Hematopoietic multipotent progenitor cell treated with erythropoietin and hydrocortisone succinate and interleukin-3 and kit ligand, for 15 days (in vitro differentiated cells): ENCODE measurements at places on chromosomes 12 and 14.
A peak's percentile ranks its signal among the peaks of the same experiment; 100 is the strongest.

DNA sequence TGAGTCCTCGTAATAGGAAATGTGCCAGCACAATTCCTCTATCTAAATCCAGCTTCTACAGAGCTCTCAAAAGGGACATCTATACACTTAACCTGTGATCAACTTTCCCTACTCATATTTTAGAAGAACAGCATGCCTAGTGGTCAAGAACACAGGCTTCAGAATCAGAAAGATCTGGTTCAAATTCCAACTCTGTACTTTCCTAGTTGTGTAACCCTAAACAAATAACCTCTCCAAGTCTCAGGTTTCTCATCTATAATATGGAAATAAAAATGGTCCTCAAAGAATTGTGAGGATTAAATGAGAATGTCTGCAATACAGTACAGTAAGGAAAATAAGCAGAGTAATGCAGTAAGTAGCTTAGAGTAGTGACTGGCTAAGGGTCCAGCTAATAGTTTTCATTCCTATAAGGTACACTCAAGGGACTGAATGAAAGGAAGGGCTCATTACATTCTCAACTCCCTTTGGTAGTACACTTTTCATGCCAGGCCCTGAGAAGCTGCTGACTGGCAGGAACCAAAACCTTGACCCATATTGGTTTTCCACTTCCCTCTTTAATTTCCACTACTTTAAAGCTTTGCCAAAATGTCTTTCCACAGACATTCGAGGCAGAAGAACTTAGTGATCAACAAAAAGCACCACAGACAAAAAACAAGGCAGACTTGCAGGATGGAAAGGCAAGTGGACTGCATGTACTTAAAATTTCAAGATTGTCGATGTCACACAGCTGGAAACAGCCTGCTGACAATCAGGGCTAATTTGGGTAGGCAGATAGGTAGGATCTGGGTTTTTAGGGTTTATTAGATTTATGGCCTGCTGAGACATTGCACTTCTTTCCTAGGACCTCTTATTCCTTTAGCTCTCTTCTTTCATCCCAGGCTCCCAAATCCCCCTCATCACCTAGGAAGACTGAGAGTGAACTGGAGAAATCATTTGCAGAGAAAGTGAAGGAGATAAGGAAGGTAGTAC lies 4.3 kb downstream of the CCDC196 start:
- DNase-seq, result no peak

DNA sequence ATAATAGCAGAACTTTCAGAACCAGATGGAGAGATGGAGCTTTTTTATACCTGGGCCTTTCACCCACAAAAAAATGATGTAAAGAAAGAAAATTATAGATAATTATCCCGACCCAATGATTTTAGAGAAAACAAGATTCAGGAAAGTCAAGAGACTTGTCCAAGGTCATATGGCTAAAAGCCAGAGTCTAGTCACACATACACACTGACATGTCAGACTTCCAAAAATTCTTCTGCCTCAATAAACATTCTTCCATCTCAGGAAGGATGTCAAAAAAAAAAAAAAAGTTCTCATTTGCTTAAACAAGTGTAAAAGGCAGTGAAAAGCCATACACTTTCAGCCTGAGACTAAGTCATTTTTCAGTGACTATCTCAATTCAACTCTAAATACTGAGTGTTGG lies 116.0 kb downstream of the PRICKLE1 start:
- DNase-seq, result no peak

DNA sequence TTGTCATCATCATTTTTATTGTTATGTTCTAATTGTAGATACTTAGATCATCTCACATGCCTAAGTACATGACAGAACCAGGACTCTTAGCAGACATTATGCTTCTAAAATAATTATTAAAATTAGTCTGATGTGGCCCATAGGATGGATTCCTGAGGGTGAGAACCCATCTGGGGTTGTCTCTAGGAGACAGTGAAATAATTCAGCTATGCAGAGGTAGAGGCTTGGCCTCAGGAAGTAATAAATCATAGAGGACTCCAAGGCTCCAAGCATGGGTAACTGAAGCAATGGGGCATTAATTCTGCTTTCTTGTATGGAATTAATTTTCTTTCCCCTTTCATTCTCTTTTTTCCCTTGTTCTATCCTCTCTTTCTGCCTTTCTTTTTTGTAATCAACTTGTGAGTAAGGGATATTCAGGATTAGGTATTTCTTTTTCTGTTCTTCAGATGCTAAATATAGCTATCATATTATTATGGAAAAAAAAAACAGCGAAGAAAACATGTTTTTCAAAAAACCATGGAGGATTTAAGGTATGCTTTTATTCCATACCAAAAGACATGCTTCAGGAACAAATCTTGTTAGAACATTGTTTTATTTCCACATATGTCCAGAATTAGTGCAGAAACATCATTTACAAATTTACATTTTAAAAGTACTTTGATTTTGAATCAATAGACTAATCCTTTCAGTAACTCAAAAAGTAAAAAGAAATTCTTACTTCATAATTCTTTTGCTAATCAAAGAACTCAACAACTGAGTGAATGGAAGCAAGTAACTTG lies 263.2 kb downstream of the TRHDE start:
- DNase-seq, result no peak

GRCh38 chr12:57069523-57069922 lies 9.1 kb downstream of the NEMP1 start:
- peak; percentile 84 for DNase-seq
